ENCODE measurements at places on chromosomes 3 and 15. TPM values are rescaled to one million over a fixed set of nuclear protein-coding genes. Genes with fewer than 3 reads are reported as not detected.

The SNX22 gene
- total RNA-seq: not detected

The XIRP1 gene
- total RNA-seq: not detected

DNA sequence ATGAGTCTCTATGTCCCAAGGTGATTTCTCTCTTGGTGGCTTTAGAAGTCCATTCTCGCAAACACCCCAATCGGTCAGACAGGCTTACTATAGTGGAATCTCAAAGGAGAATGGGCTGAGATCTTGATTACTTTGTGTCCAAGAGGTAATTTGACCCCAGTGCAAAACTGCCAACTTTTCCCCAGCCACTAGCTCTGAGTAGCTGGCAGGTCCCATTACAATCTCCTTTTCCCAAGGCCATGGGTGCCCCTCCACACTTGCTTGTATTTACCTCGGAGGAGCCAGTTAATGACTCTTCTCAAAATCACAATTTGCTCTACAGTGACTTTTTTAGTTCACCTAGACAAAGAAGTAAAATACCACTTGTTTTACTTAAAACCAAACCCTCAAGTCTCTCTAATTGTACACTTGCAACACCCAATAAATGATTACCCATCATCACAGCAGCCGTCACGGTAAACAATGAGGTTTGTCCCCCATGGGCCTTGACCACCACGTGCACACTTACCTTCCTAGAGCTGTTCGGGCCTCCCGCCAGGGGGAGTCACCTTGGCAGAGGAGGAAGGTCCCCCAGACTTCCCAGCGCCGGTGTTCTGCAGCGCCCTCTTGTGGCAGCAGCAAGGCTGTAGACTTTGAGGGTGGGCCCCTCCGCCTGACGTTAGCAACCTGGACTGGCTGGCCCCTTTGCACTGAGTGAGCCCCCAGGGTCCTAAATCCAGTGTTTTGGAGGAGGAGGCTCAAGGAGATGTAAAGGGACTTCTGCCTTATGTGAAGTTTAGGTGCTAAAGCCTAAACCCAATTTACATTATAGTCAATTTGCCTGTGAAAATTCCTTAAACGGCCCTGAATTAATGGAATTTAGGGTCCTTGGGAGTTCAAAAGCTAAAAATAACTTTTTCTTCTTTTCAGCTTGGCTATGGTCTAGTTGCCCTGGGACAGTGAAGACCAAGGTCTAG is 18.7 kb upstream of the HDAC11 start:
- no peaks in the 10 kb centered on the region for H3K36me3 ChIP-seq
- H3K4me3 ChIP-seq: no peak overlapping the region
- H3K27ac ChIP-seq: no peak overlapping the region
- no peaks in the 10 kb centered on the region for H3K4me1 ChIP-seq
- no peaks in the 10 kb centered on the region for H3K27me3 ChIP-seq

DNA sequence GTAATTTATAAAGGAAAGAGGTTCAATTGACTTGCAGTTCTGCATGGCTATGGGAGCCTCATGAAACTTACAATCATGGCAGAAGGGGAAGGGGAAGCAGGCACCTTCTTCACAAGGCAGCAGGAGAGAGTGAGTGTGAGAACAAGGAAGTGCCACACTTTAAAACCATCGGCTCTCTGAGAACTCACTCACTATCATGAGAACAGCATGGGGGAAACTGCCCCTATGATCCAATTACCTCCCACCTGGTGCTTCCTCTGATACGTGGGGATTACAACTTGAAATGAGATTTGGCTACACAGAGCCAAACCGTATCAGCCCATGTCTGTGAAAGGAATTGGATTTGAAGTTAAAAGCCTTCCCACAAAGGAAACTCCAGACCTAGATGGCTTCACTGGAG is 39.1 kb downstream of the TKT start:
- no peaks in the 10 kb centered on the region for H3K36me3 ChIP-seq
- H3K4me1 ChIP-seq: no peaks in the 10 kb centered on the region
- no peak for DNase-seq
- no peak overlapping the region for H3K4me3 ChIP-seq
- H3K27ac ChIP-seq: no peak overlapping the region

- H3K36me3 ChIP-seq: peaks cover 32% of the 10 kb centered on the region
- no peak for DNase-seq
- H3K27ac ChIP-seq: no peak overlapping the region
- H3K4me1 ChIP-seq: no peaks in the 10 kb centered on the region
- H3K27me3 ChIP-seq: no peaks in the 10 kb centered on the region
Observed at GRCh38 chr3:172323894-172324610, 124.2 kb downstream of the GHSR start.

Data from PC-3 (cell line).